ENCODE measurements at places on chromosomes 7 and 10. TPM values are rescaled to one million over a fixed set of nuclear protein-coding genes. Genes with fewer than 3 reads are reported as not detected.

- peak; percentile 49 for DNase-seq
Observed at GRCh38 chr7:139523199-139523941, at the start of gene CLEC2L. CLEC2L (plus strand) TSS chr7:139523685; CDS start chr7:139523928, 243 bp downstream.

- DNase-seq, result no peak
Observed at GRCh38 chr7:4444106-4444505, 238.0 kb upstream of the FOXK1 start.

DNA sequence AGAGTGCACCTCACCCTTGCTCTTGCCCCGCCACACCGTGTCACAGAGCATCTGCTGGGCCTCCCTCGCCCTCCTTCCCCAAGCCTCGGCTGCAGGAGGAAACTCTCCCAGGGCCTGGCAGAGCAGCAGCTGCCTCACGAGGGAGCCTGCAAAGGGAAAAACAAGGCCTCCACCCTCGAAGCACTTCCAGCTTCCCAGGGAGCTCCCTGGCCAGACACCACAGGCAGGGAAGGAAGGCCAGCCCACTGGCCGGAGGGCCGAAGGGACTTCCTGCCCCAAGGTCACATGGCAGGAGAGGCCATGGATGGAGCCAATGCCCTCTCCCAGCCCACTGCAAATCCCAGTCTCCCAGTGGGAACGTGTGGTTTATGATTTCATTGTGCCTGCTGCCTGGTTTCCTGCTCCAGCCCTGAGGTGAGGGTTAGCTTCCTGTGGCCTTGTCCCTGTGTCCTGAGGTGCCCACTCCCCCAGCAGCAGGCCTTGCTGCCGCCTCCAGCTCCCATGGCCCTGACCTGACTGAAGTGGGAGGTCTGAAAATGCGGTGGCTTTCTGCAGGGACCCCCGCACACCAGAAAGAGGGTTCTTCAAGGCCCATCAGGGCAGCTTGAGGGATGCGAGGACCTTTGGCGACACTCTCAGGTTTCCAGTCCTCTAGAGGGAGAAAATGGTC is 100.5 kb upstream of the PPIF start:
- peak; percentile 74 for DNase-seq

- peak; percentile 94 for DNase-seq
Observed at GRCh38 chr7:94289071-94289470, 105.6 kb upstream of the COL1A2 start.

DNA sequence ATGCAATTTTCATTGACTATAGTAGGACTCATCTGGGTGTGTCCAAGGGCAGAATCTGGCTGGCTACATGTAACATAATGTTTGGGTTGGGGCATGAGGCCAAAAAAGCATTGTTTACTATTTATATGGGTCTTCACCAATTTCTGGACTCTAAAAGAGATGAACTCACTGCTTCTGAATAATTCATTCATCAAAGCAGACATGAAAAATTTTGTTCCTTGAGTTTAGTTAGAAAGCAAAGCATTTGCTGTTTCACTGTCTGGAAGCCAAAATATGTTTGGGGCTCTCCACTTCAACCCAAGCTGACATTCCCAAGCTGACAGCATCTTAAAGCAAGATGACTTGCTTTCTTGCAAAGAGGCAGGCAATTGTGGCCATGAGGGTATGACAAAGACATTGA is 670.6 kb downstream of the SUGCT start:
- peak; percentile 72 for DNase-seq

DNA sequence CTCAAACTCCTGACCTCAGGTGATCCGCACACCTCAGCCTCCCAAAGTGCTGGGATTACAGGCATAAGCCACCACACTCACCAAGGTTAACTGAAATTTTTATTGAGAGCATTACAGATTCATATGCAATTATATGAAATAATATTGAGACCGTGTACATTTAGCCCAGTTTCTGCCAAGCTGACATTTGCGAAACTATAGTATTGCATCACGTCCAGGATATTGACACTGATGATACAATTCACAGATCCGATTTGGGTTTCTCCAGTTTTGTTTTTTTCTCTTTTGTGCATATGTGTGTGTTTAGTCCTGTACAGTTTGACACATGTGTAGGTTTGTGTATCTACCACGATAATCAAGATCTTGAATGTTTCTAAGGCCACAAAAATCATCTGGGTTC is 627.9 kb upstream of the FOXK1 start:
- no peak for DNase-seq

- DNase-seq, result no peak
Observed at GRCh38 chr10:45006276-45007030, 5.7 kb downstream of the ZNF22 start.

- DNase-seq, result peak; percentile 51
Observed at GRCh38 chr10:31262672-31263071, 56.3 kb upstream of the ZEB1 start.

DNA sequence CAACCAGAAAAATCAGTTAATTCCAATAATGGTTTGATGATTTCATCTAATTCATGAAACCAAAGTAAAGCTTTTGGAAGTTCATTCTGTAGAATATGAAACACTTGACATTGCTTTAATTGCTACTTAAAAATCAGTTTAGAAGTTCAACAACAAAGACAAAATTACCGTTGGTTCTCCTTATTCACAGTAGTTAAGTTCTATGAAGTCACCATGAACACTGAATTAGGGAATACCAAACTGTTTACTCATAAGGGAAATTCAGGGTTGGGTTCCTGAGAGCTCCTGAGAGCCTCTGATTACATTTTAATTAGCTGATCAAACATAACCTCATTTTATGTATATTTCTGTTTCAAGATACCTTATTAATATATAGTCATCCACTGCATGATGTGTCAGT is 46.2 kb downstream of the ZNF438 start:
- DNase-seq, result peak; percentile 74

GRCh38 chr10:17126327-17126726 is 3.3 kb downstream of the CUBN start:
- no peak for DNase-seq

DNA sequence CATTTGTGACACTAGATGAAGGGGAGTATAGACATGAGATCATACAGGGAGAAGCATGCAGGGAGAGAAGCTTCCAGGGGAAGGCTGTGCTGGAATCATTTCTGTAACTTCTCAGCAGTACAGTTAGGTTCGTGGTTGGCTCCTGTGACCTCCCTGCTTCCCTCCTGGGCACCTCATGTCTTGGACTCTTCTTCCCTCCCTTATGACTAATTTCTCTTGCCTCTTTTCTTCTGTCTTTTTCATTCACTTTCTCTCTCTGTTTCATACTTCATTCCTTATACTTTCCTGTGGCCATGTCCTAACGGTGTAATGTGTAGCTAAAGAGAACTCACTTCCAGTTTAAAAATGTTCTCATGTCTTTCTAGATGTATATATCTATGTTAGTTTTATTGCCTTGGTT is 19.1 kb upstream of the HKDC1 start:
- DNase-seq, result peak; percentile 23

DNA sequence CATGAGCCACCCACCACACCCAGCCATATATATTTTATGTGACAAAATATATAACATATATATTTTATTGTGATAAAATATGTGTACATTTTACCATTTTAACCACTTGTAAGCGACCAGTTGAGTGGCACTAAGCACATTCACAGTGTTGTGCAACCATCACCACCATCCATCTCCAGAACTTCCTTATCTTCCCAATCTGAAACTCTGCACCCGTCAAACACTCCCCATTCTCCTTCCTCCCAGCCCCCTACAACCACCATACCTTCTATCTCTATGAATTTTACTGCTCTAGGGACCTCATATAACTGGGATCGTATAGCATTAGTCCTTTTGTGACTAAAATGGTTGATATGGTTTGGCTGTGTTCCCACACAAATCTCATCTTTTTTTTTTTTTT is 20.8 kb upstream of the CYTH3 start:
- no peak for DNase-seq

DNA sequence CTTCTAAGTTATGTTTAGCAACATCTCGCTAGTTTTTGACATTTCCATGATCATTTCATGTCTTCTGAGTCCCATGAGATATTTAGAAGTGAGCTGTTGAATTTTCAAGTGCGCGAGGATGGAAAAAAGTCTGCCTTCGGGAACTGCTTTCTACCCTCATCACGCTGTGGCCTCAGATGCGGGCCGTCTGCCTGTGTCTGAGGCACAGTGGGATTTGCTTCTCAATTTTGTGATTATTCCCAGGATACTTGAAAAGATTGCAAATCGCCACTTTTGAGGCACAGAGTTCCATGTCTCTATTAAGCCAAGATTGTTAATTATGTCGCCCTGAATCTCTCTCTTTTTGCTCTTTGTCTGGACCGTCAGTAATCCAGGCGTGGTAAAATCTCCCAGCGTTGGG is 30.8 kb upstream of the NKX6-2 start:
- no peak for DNase-seq

GRCh38 chr10:1525354-1526162 is 211.8 kb downstream of the ADARB2 start:
- no peak for DNase-seq

DNA sequence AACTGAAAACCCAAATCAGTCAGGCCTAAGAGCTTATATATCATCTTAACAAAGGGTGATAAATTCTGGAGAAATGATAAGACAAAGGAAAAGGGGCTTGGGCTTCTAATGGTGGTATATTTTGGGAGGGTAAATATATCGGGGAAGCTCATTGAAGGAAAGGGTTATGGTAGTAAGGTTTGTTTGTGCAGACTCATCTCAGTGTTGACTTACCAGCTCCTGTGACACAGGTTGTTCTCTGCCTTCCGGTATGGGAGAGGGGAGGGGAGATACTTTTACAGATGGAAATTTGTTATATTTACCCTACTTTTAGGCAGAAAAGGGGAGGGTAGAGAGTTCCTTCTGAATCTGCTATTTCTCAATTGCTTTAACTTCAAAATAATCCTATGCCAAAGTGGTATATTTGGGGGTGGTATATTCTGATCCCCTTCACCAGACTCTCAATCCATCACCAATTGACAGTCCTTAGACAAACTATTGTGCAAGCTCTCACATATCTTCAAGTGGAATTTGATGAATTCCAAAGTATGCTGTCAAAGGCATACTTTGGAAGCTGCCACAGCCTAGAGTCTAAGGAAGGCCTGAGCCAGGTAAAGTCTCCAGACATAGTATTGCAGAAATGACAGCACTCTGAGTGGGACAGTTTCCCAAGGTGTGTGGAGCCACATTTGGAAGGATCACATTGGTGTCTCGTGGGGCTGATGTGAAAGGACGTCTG is 13.3 kb upstream of the PAPSS2 start:
- DNase-seq, result no peak

DNA sequence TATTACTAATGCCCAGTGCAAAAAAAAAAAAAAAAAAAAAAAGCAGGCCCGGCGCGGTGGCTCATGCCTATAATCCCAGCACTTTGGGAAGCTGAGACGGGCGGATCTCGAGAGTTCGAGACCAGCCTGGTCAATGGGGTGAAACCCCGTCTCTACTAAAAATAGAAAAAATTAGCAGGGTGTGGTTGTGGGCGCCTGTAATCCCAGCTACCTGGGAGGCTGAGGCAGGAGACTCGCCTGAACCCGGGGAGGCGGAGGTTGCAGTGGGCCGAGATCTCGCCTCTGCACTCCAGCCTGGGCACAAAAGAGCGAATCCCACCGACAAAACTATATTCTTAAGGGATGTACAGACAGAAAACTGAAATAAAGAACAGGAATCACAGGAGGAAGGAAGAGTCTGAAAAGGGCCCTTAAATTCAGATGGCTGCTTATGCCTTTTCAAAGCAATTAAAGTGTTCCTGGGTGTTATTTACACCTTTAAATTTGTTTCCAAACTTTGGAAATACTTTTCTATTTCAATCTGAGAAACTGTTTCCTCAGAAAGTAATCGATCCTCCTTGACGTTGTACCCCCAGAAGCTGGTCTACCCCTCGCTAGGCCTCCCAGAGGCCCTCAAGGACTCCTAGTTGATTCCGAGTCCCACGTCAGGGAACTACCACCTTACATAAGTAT is 2.0 kb upstream of the KMT2E start:
- peak; percentile 54 for DNase-seq

GRCh38 chr10:69359594-69359993 is 57.1 kb downstream of the TACR2 start:
- DNase-seq, result no peak

- peak; percentile 54 for DNase-seq
Observed at GRCh38 chr10:29533696-29534285, 101.0 kb downstream of the SVIL start.

DNA sequence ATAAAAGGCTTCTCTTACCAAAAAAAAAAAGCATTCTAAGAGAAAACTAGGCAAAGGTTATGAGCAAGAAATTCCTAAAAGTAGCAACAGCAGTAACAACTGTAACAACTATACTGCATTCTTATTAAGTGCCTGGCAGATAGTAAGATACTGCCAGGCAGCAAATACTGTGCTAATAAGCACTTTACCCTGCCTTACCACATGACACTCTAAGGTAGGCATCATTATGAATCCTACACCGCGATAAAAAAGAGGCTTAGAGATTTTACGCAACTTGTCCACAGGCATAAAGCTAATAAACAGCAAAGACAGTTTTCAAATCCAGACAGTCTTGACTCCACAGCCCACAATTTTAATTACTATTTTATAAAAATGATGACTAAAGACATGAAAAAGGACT is 83.2 kb downstream of the USP6NL start:
- no peak for DNase-seq

- DNase-seq, result peak; percentile 43
Observed at GRCh38 chr7:79137942-79138341, 315.5 kb downstream of the MAGI2 start.

GRCh38 chr7:119783799-119784198 is 489.2 kb upstream of the KCND2 start:
- peak; percentile 26 for DNase-seq

GRCh38 chr7:151838861-151839381 is 38.0 kb downstream of the PRKAG2 start:
- DNase-seq, result no peak

DNA sequence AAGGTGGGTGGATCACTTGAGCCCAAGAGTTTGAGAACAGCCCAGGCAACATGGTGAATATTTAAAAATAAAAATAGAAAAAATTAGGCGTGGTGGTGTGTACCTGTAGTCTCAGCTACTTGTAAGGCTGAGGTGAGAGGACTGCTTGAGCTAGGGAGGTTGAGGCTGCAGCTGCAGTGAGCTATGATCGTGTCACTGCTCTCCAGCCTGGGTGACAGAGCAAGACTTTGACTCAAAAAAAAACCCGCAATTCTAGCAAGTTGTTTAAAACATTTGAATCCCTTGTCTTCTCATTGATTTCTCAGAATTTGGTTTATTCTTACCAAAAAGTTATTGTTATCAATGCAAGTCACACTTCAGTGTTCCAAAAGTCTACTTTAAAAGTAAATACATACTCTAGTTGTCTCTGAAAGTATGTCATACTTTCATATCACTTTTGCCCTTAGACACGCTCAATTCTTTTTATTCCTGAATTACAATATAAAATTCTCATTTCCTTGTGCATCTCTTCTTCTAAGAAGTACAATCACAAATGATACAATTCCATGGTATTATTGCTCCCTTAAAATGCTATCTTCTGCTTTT is 6.3 kb downstream of the EPC1 start:
- DNase-seq, result no peak

GOLGA7B gene
- polyA plus RNA-seq, result not detected

HOGA1 gene
- polyA plus RNA-seq, result 0.28 TPM

COL17A1 gene
- polyA plus RNA-seq, result 0.51 TPM

RBM33 gene
- 33.2 TPM for polyA plus RNA-seq

ZNF365 gene
- polyA plus RNA-seq, result 1.4 TPM

ETV1 gene
- polyA plus RNA-seq, result 17.1 TPM

ZNF804B gene
- polyA plus RNA-seq, result not detected

GPR85 gene
- polyA plus RNA-seq, result 1.8 TPM

VOPP1 gene
- 27.5 TPM for polyA plus RNA-seq

TNPO3 gene
- polyA plus RNA-seq, result 31.6 TPM

HABP2 gene
- polyA plus RNA-seq, result not detected
